ENCODE measurements at places on chromosomes 5 and 9.
A peak's percentile ranks its signal among the peaks of the same experiment; 100 is the strongest.

GRCh38 chr9:137380606-137381005 lies 42.4 kb downstream of the EXD3 start:
- DNase-seq: peak; percentile 10

DNA sequence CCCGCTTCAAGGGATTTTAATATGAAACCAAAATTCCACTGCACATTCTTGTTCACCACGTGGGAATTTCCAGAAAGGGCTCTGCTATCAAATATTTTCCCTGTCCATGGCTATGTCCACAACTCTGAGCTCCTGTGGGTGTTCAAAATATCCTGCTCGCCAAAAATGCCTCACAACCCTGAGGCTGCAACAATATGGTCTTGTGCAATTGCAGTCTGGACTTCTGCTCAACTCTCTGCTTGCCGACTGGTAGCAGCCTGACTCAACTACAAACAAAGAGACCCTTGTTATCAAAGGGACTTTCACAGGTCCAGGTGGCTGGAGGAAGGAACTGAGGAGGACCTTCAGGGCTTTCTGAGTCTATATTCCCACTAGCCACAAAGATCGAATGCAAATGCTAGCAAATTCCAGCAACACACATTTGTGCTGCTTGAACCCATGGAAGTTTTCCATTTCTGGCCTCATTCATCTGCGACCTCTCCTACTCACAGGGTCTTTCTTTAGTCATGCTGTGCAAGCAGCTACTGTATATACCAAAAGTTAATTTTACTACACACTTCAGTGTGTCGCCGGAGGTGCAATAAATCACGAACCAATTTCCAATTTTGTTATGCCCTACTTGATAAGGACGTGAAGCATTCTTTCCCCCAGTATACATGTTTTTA lies 169.2 kb upstream of the SLC30A5 start:
- DNase-seq: no peak

DNA sequence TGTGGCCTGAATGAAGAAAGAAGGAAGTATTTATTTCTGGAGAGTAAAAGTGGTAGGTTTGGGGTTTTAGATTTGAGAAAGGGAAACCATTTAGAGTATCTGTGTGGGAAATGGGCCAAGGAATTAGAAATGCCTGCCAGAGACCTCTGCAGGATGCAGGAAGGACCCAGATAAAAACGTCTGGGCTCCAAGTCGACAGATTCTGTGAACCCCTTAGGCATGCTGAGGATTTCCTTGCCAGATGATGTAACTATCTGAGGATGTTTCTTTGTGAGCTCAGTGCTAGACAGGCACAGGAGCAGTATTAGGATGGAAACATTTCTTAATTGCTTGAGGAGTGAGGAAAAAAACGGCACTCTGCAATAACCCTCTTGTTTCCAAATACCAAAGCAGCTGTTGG lies 251.8 kb upstream of the DMRT1 start:
- no peak for DNase-seq

DNA sequence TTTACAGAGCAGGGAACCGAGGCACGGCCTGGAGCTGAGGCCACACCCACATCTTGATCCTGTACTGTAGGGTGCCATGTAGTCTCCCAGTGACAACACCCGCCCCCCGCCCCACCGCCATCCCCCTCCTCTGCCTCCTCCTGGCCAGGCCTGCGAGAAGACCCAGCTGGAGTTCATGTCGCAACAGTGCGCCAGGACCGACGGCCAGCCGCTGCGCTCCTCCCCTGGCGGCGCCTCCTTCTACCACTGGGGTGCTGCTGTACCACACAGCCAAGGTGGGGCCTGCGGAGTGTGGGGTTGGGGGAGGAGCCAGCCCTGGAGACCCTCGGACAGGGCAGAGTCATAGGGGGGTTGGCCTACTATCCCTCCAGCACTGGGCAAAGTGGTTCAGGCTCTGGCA lies 14.5 kb downstream of the ADAMTS13 start:
- DNase-seq: no peak

DNA sequence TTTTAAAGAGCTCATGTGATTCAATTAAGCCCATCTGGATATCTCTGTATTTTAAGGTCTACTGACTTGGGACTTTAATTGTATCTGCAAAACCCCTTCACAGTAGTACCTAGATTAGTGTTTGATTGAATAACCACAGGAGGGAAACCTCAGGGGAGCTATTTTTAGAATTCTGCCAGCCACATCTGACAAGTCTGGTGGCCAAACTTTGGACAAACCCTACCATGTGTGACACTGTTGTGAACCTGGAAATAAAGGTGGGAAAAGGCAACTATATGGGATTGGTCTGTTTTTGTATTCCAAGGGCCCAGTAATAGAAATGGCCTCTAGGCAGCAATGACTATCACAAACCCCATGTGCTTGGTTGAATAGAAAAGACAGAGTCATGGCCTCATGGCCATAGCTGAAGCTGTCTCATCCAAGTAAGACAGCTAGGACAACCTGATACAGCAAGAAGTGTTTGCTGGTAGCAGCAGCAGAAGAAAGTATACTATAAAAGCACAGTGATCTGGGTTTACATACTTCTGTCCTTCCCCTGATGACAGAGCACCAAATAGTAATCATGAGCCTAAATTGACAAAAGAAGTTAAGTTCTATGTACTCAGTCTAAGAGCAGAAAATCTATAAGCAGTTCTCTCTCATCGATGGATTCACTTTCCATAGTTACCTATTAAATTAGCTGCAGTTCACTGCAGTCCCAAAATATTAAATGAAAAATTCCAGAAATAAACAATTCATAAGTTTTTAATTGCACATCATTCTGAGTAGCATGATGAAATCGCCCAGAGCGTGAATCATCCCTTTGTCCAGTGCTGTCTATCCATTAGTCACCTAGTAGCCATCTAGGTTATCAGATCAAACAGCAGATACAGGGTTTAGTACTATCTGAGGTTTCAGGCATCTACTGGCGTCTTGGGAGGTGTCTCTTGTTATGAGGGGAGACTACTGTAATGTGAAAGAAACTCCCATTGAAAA lies 189.8 kb downstream of the ARHGAP26 start:
- no peak for DNase-seq

DNA sequence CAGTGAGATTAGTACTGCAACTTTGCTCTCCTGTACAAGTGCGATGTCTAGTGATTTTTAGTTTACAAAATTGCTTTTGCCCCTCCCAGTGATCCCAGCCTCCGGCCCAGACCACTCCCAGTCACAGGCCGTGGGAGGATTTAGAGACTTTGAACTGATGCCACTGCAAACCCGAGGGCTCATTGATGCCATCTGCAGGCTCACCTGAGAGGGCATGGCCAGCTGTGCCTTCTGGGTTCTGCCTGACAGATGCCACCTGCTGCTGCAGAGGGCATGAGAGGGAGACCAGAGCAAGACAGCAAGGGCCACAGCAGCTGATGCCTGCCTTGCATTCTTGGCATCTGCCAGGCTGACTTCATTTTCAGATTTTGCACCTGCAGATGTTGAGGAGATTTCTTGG lies 593.8 kb downstream of the CDK5RAP2 start:
- DNase-seq: no peak

DNA sequence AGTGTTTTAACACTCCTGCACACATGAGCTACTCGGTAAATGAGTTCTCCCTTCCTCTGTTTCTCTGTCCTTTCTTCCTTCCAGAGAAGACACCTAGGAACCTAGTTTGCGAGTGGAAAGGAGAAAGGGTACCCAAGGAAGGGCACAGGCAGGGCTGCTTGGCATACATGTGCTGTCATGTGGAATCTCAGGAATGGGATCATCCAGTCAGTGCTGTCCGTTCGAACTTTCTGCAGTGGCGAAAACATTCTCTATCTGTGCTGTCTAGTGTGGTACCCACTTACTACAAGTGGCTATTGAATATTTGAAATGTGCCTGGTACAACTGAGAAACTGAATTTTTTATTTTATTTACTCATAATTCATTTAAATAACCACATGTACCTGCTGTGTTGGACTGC lies 28.0 kb downstream of the NLN start:
- DNase-seq: no peak

DNA sequence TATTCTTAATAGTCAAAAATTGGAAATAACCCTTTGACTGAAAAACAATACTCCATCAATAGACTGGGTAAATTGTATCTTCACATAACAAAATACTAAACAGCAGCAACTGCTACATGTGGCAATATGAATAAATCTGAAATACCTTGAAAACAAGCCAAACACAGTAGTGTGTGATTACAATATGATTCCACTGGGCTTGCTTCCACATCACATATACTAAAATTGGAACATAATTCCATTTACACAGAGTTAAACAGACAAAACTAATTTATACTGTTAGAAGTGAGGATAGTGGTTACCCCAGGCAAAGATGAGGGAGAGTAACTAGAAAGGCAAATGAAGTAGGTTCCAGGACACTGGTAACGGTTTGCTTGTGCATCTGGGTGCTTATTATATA lies 20.4 kb downstream of the FNIP1 start:
- DNase-seq: no peak

DNA sequence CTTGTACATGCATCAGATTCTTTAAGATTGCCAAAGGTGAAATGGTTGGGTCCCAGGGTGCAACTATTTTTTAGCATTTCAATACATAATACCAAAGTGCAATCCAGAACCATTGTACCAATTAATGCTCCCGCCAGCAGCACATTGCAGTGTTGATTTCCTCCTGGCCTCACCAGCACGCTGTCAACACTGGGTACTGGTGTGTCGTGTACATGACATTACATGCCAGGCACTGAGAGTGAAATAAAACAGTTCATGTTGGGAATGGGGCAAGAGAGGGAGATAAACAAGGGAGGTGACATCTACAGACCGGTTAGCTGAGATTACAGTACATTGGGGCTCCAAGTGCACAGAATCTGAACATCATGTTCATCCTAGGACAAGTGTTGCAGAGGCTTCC lies 37.8 kb downstream of the HMGCS1 start:
- DNase-seq: no peak

- DNase-seq: no peak
These were observed 244.5 kb upstream of the C9orf72 start for GRCh38 chr9:27817747-27818146.

GRCh38 chr5:115458003-115458409 lies 86.6 kb downstream of the FEM1C start:
- DNase-seq: peak; percentile 71

DNA sequence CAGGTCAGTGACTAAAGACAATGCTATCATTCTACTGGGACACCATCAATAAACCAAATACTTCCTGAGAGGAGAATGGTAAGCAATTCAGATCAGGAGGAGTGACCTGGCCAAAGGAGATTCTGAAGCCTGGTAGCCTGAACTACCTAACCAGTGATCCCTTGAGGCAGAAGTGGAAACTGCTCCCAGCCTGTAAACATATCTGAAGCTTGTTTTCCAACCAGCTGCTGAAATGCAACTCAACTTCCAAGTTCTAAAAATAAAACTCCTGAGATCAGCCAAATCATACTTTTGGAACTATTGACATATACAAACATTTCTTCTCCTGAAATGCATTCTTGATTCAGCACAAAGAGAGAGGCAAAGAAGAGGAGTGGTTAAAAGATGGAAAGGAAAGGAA lies 204.1 kb downstream of the EBF1 start:
- no peak for DNase-seq

DNA sequence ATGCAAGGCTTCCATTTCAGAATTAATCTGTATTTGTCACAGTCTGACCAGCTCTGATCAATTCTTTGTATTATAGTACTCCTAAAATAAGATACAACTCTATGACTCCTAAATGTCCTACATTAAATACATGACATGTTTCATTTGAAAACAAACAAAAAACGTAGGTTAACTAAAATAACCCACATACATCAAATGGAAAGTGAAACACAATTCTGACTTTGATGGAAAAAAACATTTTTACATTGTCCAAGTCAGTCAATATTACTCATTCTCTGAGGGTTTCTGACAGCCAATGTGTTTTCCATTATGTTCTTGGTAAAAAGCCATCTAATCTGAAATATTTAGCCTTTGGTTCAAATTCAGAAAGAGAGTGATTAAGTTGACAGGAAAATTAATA lies 8.7 kb downstream of the HMGCS1 start:
- no peak for DNase-seq

- DNase-seq: no peak
These were observed 12.7 kb downstream of the EEIG1 start for GRCh38 chr9:127968042-127968441.

GRCh38 chr5:167413506-167413905 lies 877.9 kb upstream of the WWC1 start:
- no peak for DNase-seq

- no peak for DNase-seq
These were observed 161.9 kb upstream of the RAI14 start for GRCh38 chr5:34494111-34494755.

- no peak for DNase-seq
These were observed 31.4 kb downstream of the AHRR start for GRCh38 chr5:352639-353611.

- DNase-seq: no peak
These were observed 73.9 kb downstream of the ADAMTS2 start for GRCh38 chr5:179271428-179271734.

GRCh38 chr5:31755676-31756230 lies 116.8 kb downstream of the PDZD2 start:
- DNase-seq: no peak

DNA sequence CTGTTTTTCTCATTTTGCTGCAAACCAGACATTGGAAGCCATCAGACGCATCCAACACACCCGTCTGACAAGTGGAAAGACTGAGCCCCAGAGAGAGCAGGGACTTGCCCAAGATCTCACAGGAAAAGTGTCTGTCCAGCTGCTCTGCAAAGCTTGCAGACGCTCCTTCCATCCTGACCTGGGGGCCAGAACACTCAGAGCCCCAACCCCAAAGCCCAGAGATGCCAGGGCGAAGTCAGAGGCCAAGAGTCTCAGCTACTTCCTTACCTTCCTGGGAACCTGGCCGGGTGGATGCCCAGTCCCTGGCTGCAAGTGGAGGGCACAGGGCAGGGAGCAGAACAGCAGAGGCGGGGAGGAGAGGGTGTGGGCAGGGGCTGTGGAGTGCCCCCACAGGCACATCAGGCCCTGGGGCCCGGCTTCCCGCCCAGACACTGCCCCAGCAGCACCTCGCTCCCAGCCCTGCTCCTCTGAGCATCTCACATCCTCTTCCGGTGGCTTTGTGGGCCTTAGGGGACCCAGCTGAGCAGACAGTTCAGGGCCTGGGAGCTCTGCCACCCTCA lies 9.7 kb upstream of the RALGDS start:
- no peak for DNase-seq

DNA sequence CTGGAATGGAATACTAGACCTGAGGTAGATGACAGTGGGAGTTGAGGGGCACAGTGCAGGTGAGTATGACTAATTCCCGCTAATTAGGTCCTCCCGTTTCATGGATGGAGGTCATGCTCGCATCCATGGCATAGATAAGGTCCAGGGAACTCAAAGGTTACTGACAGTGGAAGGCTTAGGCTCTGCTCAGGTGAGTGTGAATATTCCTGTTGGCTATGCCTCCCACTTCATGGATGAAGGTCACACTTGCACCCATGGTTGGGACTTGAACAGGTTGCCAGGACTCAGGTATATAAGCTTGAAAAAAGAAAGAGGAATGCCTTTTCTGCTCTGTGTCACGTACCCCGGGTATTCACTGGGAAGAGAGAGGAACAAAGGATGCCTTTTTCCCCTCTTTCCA lies 19.8 kb upstream of the UNC13B start:
- no peak for DNase-seq

GRCh38 chr5:125408448-125409233 lies 662.2 kb upstream of the ZNF608 start:
- DNase-seq: no peak

- no peak for DNase-seq
These were observed 76.7 kb downstream of the PDE4D start for GRCh38 chr5:59816654-59817300.

GRCh38 chr5:54795777-54796176 lies 189.6 kb downstream of the ESM1 start:
- DNase-seq: no peak

Data from right forelimb (tissue), 1 donor.